ENCODE measurements at places on chromosomes 5 and 9.
A peak's percentile ranks its signal among the peaks of the same experiment; 100 is the strongest.

GRCh38 chr9:137611623-137612609 lies 6.4 kb downstream of the ARRDC1 start:
- no peak for DNase-seq

DNA sequence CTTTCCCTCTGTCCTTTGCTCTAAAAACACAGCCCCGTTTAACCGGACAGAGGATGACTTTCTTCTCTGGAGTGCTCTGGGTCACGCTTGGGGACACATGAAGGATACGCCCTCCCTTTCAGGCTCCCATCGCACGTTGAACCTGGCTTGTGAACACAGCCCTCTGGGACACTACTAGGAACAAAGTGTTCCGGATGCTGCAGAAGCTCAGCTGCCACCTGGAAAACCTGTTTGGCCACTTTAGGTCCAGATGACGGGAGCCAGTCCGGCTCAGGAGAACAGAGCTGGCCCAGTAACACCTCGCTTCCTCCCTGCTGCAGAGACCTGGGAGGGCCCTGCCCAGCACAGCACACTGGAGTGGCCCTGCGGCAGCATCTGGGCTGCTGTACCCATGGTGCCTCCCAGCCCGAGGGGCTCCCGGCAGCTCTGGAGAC lies 60.1 kb downstream of the GADD45G start:
- DNase-seq, result no peak

DNA sequence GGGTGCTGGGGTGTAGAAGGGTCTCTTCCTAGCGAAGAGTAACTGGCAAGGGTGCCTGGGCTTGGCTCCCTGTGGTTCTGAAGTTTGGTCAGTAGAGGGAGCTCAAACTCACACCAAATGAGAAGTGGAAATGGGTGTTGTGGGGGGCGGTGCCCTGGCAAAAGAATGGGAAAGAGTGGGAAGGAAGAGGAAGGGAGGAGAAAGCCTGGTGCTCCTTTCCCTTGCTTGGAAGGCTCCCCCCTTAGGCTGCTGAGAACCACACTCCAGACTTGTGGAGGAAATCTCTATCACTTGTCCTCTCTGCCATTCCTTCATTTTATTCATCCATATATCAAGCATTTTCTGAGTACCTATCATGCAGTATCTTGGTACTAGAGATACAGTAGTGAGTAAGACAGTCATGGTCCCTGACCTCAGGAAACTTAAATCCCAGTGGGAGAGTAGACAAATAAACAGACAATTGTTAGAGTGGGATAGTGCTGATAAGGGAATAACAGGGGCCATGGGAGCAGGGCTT lies 13.0 kb downstream of the SLC4A9 start:
- DNase-seq, result peak; percentile 5

DNA sequence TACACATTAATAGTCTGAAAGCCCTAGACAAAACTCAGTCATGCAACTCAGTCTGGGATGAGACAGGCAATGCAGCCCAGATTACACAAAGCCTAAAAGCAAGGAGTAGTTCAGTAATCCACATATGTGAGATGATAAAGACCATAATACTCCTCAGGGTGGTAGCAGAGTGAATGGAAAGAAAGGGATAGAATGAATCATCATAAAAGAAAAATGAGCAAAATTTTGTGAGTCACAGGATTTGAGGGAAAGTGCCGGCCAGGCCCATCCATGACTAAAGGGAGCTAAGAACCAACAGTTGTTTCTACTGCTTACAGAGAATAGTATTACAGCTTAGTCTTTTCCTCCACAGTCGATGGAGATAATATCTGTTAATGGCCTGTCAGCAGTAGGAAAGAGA lies 90.0 kb upstream of the POU5F2 start:
- DNase-seq, result no peak

GRCh38 chr9:91182429-91183225 lies 179.1 kb downstream of the AUH start:
- DNase-seq, result no peak

DNA sequence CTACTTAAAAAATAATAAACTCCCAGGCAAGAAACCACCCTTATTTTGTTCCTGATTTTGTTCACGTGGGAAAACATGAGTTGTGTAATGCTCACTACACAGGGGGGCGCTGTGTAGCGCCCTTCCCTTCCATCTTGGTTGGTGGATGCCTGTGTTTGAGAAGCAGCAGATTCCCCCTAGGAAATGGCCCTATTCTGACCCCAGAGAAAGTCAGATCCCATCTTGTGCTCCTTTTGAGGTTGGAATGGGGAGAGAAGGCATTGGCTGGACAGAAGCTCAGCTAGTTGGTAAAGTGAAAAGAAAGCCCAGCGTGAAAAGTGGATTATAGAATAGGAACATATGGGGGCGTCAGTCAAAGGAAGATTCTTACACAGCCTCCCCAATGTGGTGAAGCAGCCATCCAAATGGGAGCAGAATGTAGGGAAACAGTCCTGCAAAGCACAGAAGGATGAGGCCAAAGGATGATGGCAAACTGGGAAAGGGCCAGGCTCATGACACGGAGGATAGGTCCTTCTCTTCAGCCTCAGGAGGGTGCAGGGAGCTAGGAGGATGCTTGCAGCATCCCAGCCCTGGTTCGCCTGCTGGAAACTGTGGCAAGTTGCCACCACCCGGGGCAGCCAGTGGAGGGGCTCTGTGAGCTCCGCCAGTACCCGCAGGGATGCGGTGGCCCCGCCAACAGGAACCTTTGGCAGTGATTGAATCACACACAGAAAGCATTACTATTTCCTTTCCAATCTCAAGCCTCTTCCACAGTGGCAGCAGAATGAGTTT lies 314.2 kb upstream of the DAP start:
- DNase-seq, result no peak

- no peak for DNase-seq
These were observed 35.7 kb upstream of the ORM1 start for GRCh38 chr9:114287001-114287762.

DNA sequence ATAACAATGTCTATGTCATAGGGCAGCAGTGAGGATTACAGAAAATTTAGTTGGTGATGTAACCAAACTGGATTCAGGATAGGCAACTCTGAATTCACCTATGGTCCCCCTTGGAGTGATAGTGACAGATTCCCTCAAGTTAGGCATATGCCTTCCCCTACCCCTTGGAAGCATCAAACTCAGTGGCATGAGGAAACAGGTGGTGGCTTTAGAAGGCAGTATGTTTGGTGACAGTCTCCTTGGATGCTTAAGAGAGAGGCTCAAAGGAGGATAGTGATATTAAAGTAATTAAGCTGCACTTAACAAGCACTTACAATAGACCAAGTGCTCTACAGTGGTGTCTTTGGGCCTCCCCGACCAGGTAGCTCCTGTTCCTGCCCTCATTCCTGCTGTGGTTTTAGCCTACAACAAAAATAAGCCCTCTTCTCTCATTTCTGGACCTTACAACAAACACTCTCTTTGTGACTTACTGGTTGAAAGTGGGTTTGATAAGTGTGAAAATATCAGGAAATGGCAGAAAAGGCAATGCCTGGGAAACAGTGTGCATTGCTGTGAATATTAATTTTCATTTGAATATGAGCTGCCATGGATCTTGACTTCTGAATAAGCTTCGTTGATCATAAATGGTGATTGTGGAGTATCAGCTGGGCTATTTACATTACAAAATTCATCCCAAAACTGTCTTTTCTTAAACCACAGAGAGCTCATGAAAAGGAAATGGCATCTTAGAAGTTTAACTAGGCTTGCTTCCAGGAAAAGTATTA lies 29.2 kb downstream of the NR4A3 start:
- no peak for DNase-seq
